ENCODE measurements at places on chromosomes 16 and 17.
A peak's percentile ranks its signal among the peaks of the same experiment; 100 is the strongest.

- DNase-seq, result no peak
Measured at GRCh38 chr16:695355-696089, 5.3 kb upstream of the WDR24 start.

DNA sequence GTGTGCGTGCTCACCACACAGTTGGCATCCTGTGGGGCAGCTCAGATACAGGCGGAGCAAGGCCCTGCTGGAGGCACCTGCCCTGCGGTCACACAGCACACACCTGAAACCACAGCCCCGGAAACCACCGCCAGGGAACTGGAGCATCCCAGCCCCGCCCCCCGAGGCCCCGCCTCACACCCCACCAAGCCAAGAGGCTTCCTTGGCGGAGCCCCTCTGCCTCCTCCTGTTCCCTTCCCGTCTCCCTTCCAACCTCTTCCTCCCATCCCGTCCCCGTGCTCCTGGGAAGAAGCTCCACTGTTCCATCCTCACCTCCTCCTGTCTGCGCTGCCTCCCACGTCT lies 205.5 kb downstream of the NTN1 start:
- DNase-seq, result no peak

- DNase-seq, result no peak
Measured at GRCh38 chr16:50519001-50519400, 29.2 kb upstream of the NKD1 start.

DNA sequence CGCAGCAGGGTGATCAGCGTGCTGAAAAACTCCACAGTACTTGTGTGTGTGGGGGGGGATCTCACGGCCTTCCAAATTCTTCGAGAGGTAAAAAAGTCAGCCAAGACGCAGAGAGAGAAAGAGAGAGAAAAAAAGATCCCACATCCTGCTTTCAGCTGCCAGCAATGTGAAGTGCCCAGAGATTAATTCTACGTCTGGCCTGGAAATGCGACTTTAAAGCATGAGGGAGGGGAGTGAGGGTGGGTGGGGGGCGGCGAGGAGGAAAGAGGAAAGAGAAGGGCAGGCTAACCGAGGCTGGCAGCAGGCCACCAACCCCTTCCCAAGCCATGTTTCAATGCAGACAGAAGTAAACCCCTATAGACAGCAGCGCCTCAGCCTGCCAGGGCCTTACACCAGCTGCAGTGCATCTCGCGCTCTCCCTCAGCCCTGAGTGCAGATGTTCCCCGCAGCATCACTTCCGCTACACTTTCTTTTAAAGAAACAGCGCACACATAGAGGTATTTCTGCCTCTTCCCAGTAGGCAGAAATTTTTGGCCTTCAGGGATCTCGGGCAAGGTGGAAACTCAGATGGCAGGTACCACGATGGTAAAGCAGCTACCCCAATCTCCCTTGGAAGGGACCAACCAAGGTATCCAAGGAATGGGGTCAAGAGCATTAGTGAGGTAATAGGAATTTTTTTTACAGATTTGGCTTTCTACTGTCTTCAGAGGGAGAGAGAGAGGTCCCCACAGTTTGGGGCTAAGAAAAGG lies 87.8 kb downstream of the SMG6 start:
- peak; percentile 76 for DNase-seq

GRCh38 chr17:80962356-80963329 lies 29.0 kb upstream of the CHMP6 start:
- DNase-seq, result no peak

GRCh38 chr17:29326023-29326813 lies 32.3 kb upstream of the NUFIP2 start:
- DNase-seq, result no peak

- no peak for DNase-seq
Measured at GRCh38 chr17:33385133-33385532, 92.0 kb upstream of the ASIC2 start.

DNA sequence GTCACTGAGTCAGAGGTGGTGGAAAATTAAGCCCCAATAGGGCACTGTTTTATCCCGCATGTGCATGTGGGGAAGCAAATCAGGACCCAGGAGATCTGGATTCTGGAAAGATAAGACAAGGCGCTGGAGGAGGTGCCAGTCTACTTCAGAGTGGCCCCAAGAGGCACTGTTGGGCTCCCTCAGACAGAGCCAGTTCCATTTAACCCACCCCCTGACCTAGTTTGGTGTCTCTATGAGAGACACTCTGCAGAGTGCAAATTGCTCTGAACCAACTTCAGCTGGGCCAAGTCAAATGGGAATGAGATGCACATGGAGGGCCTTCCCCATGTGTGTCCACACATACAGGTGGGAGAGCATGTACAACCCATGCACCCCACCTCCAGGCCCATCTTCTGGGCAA lies 71.1 kb upstream of the MED9 start:
- no peak for DNase-seq

GRCh38 chr16:85465328-85466303 lies 147.5 kb upstream of the GSE1 start:
- peak; percentile 85 for DNase-seq
